Fibroblast of skin of left quadriceps (primary cell): ENCODE measurements at places on chromosomes 7 and 10.

DNA sequence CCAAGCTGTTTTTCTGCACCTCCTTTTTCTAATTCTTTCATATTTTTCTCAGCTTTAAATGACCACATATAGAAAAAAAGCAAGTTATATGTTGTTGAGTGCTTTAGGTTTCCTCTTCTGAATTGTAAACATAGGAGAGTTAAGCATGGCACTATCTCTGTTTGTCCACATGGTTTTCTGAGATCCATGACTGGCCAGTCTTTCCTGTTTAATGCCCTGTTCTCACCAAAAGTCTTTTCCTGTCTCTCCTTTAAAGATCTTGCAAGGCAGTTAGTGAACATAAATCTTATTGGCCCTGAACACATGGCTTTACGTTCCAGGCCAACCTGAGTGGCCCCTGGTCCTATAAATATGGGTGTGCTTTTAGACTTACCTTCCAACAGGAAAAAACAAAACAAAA lies 19.4 kb downstream of the TRPV5 start:
- no peak for DNase-seq

DNA sequence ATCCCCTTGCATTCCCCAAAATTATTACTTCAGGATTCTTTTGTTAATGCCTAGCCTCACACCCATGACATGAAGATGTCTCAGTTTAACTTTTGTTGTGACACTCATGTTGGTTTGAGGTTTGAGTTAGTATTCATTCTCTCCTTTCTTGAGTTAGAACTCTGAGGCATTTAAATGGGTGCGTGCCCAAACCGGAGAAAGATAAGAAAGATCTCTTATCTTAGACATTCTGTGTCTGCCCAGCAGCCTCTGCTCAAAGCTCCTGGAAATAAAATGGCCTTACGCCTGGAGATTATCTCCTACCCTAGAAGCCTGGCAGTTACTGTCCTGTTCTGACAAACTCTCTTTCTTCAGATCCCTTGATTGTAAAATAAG lies 26.3 kb downstream of the WBP1L start:
- DNase-seq, result no peak

DNA sequence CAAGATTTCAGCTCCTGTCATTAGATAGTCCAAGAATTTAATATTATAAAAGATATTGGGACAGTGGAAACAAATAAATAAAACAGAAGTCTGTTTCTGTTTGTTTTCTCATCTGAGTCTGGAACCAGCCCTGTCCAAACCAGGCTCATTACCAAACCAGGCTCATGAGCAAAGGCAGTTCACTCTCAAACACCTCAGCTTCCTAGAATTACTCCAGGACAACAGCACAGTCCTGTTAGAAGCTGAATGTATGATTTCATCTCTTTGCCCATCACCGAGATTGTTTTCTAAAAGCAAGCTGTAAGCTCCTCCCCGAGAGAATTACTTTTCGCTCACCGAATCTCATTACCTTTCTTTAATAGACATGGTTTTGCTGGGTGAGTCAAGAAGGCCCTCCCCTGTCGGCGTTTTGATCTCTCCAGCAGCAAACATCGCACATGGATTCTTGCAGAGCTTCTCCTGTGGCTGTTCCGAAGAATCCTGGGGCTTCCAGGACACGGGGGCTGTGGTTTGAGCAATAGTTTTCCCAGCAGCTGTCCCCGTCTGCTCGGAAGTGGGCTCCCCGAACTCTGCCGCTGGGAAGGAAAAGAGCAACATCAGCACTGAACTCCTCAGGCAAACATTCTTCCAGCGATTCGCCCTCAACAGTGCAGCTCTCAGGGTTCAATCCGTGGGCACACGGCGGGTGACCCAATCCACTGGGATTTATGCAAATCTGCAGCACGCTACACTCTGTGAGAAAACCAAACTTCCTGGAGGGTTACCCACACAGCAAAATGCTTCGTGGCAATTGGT lies 112.5 kb downstream of the SVIL start:
- no peak for DNase-seq

- DNase-seq, result no peak
These were observed 58.3 kb upstream of the GJD4 start for GRCh38 chr10:35546824-35547225.

DNA sequence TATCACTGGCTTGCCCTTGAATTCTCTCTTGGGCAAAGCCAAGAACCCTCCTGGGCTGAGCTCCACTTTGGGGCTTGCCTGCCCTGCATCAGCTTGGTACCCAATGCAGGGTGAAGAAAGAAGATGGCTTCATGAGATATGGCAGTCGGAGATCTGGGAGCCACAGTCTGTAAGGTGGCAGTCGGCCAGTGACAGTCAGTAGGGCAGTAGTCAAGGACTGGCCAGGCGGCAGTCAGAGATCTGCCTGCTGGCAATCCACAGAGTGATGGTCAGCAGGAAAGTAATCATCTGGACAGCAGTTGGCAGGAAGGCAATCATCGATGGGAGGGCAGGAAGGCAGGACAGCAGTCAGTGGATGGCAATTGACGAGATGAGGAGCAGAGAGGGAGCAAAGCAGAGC lies 32.6 kb upstream of the CNNM1 start:
- DNase-seq, result no peak

DNA sequence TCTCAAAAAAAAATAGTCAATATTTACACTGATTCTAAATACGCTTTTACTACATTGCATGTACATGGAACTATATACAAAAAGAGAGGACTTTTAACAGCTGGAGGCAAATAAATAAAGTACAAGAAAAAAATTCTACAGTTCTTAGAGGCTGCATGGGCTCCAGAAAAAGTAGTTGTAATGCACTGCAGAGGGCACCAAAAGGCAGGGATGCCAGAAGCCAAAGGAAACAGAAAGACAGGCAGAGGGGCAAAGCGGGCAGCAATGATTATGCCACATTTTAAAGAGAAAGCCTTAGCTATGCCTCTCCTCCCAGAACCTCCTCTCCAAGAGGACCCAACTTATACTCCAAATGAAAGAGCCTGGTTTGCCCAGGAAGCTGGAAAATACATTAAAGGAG lies 11.6 kb upstream of the ADCK2 start:
- no peak for DNase-seq

DNA sequence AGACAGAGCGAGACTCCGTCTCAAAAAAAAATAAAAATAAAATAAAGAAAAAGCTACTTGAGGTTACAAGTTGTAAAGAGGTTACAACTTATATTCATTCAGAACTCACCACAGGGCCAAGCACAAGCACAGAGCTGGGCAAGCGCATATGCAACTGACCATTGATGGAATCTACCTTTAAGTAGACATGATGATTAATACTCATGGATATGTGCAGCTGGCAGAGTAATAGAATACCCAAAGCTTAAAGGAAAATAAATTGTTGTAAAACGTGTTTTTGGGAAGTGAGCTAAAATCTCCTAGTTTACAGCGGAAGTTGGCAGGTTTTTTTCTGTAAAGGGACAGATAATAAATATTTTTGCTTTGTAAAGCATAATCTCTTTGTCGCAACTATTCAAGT lies 111.6 kb downstream of the TMEM168 start:
- no peak for DNase-seq

DNA sequence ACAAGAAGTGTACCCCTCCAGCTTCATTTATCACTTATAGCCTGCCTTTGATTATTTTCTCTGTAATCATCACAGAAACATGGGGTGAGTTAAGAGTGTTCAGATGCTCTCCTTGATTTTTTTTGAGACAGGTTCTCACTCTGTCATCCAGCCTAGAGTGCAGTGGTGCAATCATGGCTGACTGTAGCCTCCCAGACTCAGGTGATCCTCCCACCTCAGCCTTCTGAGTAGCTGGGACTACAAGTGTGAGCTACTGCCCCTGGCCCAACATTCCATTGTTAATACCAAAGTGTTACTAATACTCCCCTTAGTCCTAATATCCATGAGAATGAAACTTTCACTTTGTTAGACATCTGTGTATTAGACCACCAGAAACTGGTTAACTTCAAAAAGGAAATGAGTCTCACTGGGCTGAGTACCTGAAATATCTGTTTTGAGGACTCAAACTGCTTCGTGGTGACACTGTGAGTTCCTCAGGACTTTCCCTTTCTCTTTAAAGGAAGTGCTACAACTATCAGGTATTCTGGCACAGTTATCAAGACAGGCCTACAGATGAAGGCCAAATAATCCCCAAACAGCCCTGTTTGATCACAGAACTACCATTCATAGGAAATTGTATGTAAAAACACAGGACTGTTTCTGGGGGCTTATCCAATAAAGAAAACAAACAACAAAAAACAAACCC lies 20.5 kb upstream of the CFAP70 start:
- no peak for DNase-seq

GRCh38 chr10:77637532-77638320 lies at the start of gene KCNMA1:
TSS of gene KCNMA1 (minus strand) at chr10:77637808.
- peak; percentile 22 for DNase-seq

GRCh38 chr7:75578081-75578480 lies 86.0 kb downstream of the SPDYE5 start:
- no peak for DNase-seq

- no peak for DNase-seq
These were observed 7.4 kb downstream of the C10orf105 start for GRCh38 chr10:71712170-71712569.

DNA sequence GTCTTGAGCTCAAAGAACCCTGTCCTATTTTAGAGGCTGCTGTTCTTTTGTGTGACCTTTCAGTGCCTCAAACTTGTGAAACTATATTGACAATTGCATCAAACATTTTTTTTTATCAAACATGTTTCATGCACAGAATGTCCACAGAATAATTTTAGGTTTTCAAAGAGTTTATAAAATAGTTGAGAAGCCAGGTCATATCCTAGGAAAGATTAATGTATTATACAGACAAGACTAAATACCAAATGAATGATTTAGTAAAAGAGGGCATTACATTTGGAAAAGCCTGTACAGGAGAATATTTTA lies 67.0 kb downstream of the CDK6 start:
- DNase-seq, result no peak

DNA sequence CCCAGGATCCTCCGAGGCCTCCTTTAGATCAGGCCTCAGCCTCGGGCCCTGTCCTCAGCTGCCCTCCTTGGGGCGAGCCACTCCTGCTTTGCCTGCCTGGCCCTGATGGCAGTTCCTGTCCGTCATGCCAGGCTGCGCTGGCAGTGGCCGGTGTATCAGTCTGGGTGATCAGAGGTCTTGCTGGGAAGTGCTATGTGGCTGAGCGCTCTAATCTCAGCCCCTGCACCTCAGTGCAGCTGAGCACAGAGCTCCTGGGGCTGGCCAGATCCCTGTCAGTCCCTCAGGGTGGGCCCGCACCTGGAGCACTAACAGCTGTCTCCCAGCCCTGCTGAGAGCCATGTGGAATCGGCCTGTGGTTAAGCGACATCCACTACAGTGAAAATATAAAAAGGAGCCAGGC lies 14.8 kb upstream of the CFAP46 start:
- DNase-seq, result no peak

DNA sequence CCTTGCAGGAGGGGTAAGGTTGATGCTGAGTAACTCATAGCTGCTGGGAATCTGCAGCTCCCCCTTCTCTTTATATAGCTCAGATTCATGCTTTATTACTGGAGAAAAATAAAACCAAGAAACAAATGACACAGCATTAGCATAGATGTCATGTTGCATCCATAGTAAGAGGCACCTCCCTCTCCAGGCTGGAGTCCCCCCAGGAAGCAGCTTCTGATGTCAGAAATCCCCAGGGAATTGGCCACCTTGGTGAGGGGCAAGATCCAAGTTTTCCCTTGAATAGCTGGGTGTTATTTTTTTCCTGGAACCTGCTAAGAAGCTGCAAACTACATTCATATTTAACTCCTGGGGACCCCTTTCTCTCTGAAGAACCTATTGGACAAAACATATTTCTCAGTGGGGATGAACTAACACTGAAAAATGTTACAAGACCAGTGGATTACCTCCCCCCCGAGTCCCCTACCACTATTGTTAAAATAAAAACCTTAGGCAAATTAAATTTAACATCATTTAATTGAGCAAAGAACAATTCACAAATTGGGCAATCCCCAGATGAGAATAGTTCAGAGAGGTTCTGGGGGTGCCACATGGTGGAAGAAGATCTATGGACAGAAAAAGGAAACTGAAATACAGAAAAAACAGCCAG lies 163.7 kb upstream of the NAMPT start:
- DNase-seq, result no peak

DNA sequence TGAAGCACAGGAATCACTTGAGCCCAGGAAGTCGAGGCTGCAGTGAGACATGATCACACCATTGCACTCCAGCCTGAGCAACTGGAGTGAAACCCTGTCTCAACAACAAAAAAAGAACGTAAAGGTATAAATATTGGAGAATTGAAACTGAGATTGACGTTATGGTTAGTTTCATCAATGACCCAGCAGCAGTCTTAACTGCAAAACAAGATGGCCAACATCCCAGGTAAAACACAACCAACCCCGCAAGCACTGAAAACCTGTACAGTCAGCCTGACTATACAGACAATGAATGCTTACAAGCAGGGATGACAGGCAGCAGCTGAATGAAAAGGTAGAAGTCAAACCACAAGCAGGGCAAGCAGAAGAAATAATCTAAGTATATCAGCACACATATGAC lies 34.7 kb downstream of the WAPL start:
- no peak for DNase-seq

DNA sequence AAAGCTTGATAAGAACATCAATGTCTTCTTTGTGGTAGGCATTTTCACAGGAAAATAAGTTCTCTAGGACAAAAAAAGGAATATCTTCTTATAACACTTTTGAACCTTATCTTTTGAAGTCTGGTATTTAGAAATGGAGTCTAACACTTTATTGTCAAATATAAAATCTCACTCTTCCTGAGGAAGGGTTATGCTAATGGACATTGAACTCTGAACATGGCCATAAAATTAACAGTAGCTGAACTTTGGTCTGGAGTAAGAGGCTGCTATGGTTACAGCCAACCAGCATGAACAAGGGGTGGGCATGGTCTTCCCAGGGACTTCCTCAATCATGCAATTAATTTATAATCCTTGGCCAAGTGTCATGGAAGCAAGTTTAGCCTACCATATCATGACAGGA lies at the start of gene CLRN3:
Gene CLRN3 (minus strand): TSS at position 199 of the 400 bp plus-strand sequence. CDS start 157 bp downstream, at position 42.
- no peak for DNase-seq

GRCh38 chr7:71860572-71860971 lies 551.6 kb downstream of the CALN1 start:
- no peak for DNase-seq

DNA sequence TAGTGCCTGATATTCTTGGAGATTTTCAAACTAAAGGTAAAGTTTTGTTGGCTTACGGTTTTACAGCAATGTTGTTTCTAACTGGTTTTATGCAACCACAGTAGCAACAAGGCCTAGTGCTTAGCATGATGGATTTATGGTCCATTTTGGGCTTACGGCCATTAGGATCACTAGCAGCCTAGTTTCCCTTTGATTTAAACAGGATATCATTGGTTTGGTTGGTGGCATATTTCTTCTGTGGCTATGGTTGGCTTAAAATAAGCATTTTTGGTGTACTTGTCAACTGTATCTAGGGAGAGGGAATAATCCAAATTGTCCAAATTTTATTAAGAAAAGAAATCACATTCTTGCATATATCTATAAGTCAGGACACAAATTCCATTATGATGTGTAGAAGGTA lies 194.0 kb downstream of the HDAC9 start:
- peak; percentile 70 for DNase-seq

- no peak for DNase-seq
These were observed 55.6 kb downstream of the OSBPL3 start for GRCh38 chr7:24924375-24924774.

- no peak for DNase-seq
These were observed 15.1 kb upstream of the NUDCD3 start for GRCh38 chr7:44505595-44505994.

GRCh38 chr10:91381257-91381891 lies 28.8 kb upstream of the HECTD2 start:
- no peak for DNase-seq
